Activated T-helper 1 cell treated with anti-CD3 and anti-CD28 coated beads, Interleukin-12 subunit alpha, Interleukin-12 subunit beta, Interleukin-2, Interleukin-4 antibody, amounts not matched to agents 30 ng/mL and 10 ng/mL and 1 ng/mL, durations not matched to agents 14 hours and 24 hours and 36 hours (primary cell): ENCODE measurements at places on chromosomes 3 and 15.

DNA sequence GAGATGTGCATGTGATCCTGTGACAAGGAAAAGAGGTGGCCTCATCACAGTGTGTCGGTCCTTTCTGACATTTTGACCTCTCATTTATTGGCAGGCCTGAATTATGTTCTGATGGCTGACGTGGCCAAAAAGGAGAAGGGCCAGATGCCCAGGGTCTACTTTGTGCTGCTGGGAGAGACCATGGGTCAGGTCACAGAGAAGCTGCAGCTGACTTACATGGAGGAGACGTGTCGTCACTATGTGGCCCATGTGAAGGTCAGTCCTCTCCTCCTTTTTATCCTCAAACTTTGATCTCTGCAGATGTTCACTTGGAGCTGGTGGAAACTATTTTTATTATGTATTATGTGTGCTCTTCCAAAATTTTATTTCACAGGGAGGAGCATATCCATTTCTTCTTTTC, 319.3 kb upstream of the CTDSPL start:
- no peaks in the 10 kb centered on the region for H3K4me1 ChIP-seq
- no peak overlapping the region for H3K27ac ChIP-seq
- no peaks in the 10 kb centered on the region for H3K27me3 ChIP-seq
- H3K36me3 ChIP-seq = no peaks in the 10 kb centered on the region

- no peaks in the 10 kb centered on the region for H3K4me1 ChIP-seq
- H3K27ac ChIP-seq = no peak overlapping the region
- H3K4me3 ChIP-seq = no peak overlapping the region
- H3K36me3 ChIP-seq = no peaks in the 10 kb centered on the region
- no peak for DNase-seq
- peaks cover 3% of the 10 kb centered on the region for H3K27me3 ChIP-seq
Measured at GRCh38 chr3:39641274-39641673, 168.1 kb upstream of the MYRIP start.

GRCh38 chr15:92178911-92179310, 214.8 kb upstream of the ST8SIA2 start:
- H3K4me3 ChIP-seq = no peak overlapping the region
- DNase-seq = no peak
- no peak overlapping the region for H3K27ac ChIP-seq
- peaks cover 14% of the 10 kb centered on the region for H3K27me3 ChIP-seq
- H3K36me3 ChIP-seq = no peaks in the 10 kb centered on the region
- H3K4me1 ChIP-seq = no peaks in the 10 kb centered on the region

GRCh38 chr15:92889390-92890107, 10.6 kb upstream of the CHD2 start:
- H3K27ac ChIP-seq = peak overlapping the region; percentile 87
- H3K36me3 ChIP-seq = peaks cover 69% of the 10 kb centered on the region
- H3K4me3 ChIP-seq = peak overlapping the region; percentile 72
- no peak for DNase-seq
- H3K27me3 ChIP-seq = no peaks in the 10 kb centered on the region

DNA sequence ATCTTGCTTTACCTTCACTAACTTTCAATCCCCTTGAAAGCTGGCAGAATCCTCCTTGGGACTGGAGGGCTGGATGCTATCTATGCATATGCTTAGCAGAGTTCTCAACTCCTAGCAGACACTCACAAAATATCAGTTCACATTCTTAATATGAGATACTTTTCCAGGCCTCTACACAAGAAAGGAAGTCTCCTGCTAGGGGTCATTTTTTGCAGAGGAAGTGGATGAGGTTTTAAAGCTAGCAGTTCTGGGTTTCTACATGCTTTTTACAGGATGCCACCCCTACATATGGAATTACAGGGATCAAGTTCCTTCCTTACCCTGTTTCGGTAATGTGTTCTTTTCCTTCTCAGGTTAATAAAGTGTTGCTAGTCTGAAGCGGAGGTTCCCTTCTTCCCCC, 206.3 kb upstream of the TP63 start:
- H3K4me1 ChIP-seq = peaks cover 13% of the 10 kb centered on the region
- H3K36me3 ChIP-seq = no peaks in the 10 kb centered on the region
- DNase-seq = no peak
- H3K27ac ChIP-seq = no peak overlapping the region
